ENCODE measurements at places on chromosomes 6 and 20. TPM values are rescaled to one million over a fixed set of nuclear protein-coding genes. Genes with fewer than 3 reads are reported as not detected.

Gene CPNE5
- not detected for total RNA-seq

Gene HCK
- total RNA-seq, result not detected

Gene ASIP
- not detected for total RNA-seq

Gene SLA2
- total RNA-seq, result not detected

Gene AP5S1
- 25.9 TPM for total RNA-seq

Gene ELOVL2
- total RNA-seq, result not detected
